ENCODE measurements at places on chromosomes 4 and X. TPM values are rescaled to one million over a fixed set of nuclear protein-coding genes. Genes with fewer than 3 reads are reported as not detected.

TMEM271 gene
- not detected for total RNA-seq

RHOXF2 gene
- not detected for total RNA-seq

GRCh38 chr4:142243255-142243654 is 602.8 kb downstream of the INPP4B start:
- no peak overlapping the region for H3K4me3 ChIP-seq
- no peak for DNase-seq
- H3K4me1 ChIP-seq = no peaks in the 10 kb centered on the region
- no peak overlapping the region for H3K27ac ChIP-seq

GRCh38 chr4:39668887-39669286 is 29.0 kb upstream of the UBE2K start:
- no peaks in the 10 kb centered on the region for H3K36me3 ChIP-seq
- H3K27ac ChIP-seq = no peak overlapping the region
- no peaks in the 10 kb centered on the region for H3K27me3 ChIP-seq
- DNase-seq = no peak

DNA sequence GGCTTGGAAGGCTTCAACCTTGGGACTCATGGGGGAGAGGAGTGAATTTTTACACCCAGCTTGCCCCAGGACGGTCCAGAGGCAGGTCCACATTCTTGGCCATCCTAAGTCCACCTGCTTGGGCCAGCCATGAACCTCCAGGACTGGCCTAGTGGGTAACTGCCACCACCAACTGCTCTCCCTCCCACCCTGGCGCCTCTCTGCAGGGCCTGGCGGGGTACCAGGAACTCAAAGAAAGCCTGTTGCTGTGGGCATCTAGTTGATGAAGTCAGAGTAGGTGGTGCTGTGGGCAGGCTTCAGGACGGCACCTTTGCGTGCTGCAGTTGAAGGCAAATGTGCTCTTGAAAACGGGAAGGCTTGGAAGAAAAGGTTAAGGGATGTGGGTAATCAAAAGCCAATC is 12.0 kb downstream of the BCOR start:
- no peak for DNase-seq
- H3K27me3 ChIP-seq = peaks cover 82% of the 10 kb centered on the region
- H3K27ac ChIP-seq = no peak overlapping the region
- H3K4me3 ChIP-seq = no peak overlapping the region
- H3K4me1 ChIP-seq = peaks cover 87% of the 10 kb centered on the region

DNA sequence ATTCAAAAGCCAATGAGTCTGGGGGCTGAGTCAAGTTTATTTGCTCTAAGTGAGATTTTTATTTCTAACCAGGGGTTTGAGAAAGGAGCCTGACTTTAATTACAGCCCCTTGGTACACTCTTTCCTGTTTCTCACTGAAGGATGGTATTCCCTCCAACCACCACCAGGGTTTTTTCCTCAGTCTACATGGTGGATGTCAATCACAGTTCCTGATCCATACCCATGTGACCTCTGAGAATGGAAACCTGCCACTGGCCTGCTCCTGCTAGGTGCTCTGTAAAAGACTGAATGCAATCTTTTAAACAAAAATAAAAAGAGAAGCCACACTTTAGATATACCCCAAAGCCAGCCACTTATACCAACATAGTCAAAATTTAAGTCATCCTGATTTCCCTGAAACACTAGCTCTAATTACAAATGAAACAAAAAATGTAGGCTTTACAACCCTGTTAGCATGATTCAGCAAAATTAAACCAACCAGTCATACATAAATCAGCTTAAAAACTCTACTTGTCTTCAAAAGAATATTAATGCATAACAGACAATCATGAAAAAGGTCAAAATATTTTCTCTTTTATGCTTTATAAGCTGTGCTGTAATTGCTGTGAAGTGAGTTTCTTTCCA is 112.1 kb upstream of the NWD2 start:
- H3K4me3 ChIP-seq = no peak overlapping the region
- no peaks in the 10 kb centered on the region for H3K4me1 ChIP-seq

Measured in neural progenitor cell (in vitro differentiated cells).